ENCODE measurements at places on chromosomes 12 and 14.

DNA sequence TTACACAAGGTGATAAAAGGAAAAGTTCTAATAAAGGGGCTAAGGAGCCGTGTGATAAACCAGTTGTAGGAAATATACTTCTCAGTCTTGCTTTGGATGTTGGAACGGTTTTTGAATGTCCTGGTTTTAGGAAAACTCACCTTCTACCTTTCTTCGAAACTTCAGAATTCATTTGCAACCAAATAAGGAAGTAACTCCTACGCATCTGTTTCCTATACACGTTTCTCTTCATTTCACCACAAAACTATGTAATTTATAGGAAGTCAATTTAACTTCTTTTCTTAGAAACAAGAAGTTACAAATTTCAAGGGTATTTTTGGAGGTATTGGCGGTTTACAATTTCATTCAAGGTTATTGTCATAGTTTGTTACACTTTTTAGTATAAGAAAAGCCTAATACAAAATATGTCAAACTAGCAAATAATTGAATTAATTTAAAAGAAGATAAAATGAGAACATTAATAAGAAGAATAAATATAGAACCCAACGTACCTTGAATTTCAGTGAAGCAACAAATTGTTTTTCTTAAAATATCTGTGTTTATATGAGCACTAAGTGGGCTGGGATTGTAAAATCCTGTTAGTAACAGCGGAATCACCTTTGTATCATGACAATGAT lies 33.2 kb upstream of the CD69 start:
- no peak for DNase-seq

- peak; percentile 28 for DNase-seq
Measured at GRCh38 chr12:24839268-24839791, 109.6 kb downstream of the BCAT1 start.

DNA sequence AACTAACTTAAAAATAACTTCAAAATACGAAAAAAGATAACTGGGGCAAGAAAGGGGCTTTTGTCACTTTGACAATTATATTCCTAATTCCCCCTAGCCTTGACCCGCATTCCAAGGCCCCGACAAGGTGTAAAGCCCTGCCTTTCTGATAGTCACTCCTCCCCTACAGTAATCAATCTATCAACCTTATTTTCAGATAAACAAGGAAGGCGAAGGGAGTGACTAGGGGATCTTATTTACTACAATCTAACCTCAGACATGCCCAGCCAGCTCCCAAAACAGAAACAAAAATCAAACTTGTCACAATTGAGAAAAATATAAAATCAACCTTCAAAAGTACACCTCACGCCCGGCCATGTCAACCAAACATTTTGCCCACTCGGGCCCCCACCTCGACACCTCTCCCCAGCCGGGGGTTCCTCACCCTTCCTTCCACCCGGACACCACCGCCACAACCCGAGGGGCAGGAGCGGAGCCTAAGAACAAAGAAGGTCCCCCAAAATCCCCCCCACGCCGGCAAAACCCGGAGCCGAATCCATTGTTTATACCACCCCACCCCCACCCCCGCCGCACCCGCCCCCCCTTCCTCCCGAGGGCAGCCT lies 562 bp downstream of the ZFYVE1 start:
- no peak for DNase-seq

DNA sequence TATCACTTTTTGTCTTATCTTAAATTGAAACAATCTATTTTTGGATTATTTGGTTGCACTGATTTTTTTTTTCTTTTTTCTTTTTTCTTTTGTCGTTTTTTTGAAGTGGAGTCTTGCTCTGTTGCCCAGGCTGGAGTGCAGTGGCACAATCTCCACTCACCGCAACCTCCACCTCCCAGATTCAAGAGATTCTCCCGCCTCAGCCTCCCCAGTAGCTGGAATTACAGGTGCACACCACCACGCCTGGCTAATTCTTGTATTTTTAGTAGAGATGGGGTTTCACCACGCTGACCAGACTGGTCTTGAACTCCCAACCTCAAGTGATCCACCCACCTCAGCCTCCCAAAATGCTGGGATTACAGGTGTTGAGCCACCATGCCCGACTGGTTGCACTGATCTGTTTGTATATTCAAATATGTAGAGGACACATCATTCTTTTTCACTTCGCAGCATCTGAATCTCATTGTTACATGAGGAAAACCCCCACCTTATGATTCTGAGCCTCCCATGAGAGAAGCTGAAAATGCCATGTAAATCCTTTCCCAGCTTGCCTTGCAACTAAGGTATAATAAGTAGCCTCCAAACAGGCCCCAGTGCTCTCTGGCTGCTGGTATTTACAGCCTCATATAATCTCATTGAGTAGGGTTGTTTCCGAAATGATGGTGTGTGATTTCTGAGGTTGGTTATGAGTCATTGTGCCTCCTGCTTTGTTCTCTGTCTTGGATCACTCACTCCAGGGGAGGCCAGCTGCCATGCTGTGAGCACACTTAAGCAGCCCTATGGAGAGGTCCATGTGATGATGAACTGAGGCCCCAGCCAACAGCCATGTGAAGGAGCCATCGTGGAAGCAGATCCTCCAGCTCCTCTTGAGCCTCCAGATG lies 5.2 kb upstream of the HSP90B1 start:
- peak; percentile 31 for DNase-seq

DNA sequence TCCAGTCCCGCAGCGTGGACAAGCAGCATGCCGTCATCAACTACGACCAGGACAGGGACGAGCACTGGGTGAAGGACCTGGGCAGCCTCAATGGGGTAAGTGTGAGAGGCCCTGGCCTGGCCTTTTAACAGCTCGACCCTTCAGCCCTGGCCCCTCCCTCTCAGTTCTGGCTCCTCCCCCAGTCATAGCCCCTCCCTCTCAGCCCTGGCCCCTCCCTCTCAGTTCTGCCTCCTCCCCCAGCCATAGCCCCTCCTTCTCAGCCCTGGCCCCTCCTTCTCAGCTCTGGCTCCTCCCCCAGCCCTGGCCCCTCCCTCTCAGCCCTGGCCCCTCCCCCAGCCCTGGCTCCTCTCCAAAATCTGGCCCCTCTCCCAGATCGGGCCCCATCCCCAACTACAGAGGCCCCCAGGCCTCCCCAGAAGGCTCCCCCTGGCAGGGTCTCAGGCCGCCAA lies 11.2 kb downstream of the CEP170B start:
- DNase-seq, result no peak

DNA sequence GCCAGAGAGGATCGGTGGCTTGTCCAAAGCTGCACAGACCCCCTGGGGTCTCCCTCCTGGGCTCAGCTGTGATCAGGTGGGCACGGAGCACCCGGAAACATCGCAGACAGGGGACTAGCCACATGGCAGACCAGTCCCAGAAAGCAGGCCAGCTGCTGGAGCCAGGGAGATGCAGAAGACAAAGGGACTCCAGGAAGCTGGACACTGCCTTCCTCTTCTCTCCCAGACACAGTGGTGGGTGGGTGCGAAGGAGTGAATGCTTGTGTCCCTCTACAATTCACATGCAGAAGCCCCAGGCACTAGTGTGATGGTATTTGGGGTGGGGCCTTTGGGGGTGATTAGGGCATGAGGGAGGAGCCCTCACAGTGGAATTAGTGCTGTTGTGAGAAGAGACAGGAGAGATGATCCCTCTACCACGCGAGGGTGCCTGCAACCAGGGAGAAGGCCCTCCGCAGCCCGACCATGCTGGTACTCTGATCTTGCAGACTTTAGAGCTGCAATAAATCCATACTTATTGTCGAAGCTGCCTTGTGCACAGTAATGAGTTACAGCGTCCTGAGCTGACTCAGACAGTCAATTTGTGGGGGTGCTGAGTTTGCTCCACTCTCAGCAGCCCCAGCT lies 95.2 kb downstream of the CALM1 start:
- DNase-seq, result no peak

GRCh38 chr12:66141299-66141698 lies 10.7 kb upstream of the LLPH start:
- no peak for DNase-seq

GRCh38 chr12:98280621-98281020 lies 234.8 kb upstream of the TMPO start:
- no peak for DNase-seq

DNA sequence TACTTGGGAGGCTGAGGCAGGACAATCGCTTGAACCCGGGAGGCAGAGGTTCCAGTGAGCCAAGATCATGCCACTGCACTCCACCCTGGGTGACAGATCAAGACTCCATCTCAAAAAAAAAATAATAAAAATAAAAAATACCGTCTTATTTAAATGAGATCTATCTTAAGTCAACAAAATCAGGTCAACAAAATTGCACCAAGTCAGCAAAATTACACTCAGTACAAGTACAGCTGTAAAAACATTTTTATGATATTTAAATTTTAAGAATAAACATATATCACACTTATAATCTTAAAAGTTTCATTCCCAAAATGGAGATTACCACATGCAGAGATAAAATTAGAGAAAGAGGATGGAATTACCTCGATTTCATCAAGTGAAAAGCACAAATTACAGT lies 33.2 kb downstream of the HECTD1 start:
- DNase-seq, result no peak

GRCh38 chr12:124457287-124458219 lies 109.9 kb downstream of the NCOR2 start:
- DNase-seq, result peak; percentile 28

GRCh38 chr14:93926245-93926872 lies 785 bp upstream of the FAM181A start:
- no peak for DNase-seq

DNA sequence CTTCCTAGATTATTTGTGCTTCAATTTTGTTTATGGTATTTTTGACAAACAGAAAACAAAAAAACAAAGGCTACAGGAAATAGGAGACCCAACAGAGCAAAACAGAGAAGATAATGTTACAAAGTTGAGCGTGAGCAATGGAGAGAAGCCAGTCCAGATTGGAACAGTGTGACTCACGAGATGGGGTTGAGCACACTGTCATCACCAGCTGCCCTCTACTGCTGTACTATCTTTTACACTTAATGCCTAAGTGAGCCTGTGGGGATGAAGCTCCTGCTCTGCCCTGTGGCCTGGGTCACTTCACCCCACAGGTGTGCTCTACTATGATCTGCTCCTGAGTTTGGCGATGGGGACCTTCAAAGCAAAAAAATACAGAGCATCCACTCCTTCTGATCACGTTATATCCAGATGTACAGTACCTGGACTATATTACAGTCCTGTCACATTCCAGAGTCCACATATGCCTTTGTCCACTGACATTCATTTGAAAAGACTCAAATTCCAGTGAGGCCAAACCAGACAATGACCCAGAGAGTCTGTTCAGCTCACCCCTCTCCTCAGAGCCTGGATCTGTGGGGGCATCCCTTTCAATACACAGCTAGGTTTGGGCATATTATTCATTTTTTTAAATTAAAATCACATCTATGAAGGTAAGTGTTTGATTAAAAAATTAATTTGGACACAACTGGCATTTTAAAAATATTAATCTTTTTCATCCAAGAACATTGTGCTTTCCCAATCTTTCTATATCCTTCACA lies 4.4 kb downstream of the IPO8 start:
- no peak for DNase-seq

All from stimulated activated CD4-positive, alpha-beta T cell treated with anti-CD3 and anti-CD28 coated beads, Interleukin-1b, Interleukin-23, amount 100 ng/mL, for 4 hours (primary cell).